ENCODE measurements at places on chromosomes 1 and 21.

- DNase-seq = no peak
Observed at GRCh38 chr1:201295861-201296260, 12.6 kb downstream of the PKP1 start.

DNA sequence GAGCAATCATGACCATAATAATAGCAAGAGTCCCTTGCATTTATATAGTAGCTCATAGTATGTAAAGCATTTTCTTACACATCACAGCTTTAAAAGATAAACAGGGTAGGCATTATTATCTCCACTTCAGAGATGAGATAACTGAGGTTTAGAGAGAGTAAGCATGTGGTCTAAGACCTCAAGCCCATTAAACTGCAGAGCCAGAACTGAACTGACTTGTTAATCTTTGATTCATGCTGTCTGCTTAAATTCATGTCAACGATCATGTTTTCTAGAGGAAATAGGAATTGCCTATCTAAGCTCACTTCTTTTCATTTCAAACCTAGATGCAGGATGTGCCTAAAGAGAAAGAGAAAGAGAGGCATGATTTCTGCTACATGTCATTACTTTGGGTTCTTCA is 524.8 kb downstream of the PTPRC start:
- DNase-seq = no peak

DNA sequence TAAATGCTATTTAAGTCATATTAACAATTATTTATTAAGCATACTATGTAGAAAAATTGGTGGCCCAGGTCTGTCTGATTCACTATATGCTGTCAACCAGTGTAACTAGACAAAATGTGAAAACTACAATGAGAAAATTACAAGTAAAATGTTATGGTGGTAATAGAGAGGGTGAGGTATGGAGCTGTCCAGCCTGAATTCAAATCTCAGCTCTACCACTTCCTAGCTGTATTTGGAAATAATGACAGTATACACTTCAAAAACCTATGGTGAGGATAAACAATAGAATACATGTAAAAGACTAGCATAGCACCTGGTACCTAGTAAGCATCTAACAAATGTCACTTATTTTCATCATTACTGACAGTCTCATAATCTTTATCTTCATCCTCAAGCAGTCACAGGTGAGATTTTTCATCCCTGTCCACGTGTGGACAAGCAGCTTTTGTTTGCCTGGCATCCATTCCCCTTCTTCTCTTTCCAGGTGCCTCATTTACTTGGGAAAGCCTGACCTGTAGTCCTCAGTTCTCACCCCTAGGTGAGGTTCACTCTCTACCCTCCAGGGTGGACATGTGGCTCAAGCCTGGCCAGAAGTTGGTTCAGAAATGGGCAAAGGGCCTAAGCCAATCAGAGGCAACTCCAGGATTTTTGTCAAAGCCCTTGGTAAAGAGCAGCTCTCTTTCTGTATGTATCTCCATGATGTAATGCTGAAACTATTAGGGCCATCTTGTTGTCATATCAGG is 29.5 kb downstream of the EGLN1 start:
- DNase-seq = no peak

- DNase-seq = no peak
Observed at GRCh38 chr21:32666258-32666657, 54.1 kb upstream of the CFAP298 start.

DNA sequence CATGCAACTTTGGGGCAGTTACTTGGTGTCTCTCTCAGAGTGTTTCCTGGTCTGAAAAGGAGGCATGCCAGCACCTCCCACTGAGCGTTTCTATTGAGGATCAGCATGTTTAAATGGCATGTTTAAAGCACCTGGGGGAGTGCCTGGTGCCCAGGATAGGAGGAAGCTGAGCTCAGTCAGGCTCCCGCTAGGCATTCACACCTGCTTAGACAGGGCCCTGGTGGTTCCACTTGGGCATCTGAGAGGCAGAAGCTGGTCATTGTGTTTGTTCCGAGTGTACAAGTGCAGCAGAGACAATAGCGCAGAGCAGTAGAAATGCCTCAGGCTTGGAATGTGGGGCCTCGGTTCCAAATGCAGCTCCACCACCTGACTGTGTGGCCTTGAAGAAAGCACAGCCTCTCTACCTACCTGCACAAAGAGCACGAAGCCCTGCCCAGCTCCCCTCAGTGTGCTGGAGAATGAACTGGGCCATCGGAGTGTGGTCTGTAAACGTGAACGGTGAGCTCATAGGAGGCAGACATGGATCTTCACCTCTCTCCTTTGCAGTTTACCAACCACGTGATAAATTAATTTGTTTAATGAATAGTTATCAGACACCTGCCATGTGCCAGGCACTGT is 20.3 kb upstream of the TMEM222 start:
- peak; percentile 92 for DNase-seq

GRCh38 chr1:11180342-11180744 is 8.8 kb upstream of the ANGPTL7 start:
- no peak for DNase-seq

DNA sequence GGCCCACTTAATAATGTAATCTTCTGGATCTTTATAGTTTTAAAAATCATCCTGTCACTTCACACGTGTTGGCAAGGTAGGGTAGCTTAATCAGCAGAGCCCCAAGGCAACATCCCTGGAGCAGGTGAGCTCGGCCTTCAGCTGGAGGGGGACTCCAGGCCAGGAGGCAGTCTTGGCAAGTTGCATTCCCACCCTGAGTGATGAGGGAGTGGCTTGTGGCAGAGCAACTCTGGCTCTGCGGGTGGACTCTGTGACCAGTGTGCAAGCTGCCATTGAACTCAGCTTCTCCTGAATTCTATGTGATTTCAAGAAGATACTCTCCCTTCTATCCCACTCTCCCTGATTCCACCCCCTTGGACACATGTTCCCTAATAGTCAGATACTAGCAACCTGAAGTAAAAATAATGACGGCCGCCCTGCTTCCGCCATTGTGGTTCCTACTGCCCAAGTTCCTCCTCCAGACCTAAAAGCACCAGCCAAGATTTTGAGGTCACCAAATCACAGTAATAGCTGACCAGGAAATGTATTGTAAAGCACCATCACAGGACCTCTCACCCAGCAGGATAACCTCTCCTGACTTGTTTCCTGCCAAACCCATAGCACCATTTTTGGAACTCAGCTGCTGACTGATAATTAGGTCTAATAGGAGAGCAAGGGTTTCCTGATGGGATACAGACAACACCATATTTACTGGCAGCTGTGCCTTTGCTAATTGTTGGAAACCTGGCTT is 11.5 kb upstream of the LYST start:
- DNase-seq = peak; percentile 55

DNA sequence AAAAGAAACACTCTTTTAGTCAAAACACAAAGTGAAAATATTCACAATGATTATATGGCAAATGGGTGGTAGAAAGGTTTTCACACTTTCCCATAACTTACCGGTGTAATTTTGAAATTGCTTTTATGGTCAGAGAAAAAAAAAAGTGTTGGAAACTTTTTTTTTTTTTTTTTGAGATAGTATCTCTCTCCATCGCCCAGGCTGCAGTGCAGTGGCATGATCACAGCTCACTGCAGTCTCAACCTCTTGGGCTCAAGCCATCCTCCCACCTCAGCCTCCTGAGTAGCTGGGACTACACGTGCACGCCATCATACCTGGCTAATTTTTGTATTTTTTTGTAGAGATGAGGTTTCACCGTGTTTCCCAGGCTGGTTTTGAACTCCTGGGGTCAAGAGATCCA is 3.3 kb downstream of the IFNGR2 start:
- DNase-seq = no peak

GRCh38 chr21:34499116-34499515 is 12.9 kb downstream of the KCNE1 start:
- DNase-seq = no peak

GRCh38 chr1:114061121-114061830 is 82.0 kb downstream of the OLFML3 start:
- no peak for DNase-seq

DNA sequence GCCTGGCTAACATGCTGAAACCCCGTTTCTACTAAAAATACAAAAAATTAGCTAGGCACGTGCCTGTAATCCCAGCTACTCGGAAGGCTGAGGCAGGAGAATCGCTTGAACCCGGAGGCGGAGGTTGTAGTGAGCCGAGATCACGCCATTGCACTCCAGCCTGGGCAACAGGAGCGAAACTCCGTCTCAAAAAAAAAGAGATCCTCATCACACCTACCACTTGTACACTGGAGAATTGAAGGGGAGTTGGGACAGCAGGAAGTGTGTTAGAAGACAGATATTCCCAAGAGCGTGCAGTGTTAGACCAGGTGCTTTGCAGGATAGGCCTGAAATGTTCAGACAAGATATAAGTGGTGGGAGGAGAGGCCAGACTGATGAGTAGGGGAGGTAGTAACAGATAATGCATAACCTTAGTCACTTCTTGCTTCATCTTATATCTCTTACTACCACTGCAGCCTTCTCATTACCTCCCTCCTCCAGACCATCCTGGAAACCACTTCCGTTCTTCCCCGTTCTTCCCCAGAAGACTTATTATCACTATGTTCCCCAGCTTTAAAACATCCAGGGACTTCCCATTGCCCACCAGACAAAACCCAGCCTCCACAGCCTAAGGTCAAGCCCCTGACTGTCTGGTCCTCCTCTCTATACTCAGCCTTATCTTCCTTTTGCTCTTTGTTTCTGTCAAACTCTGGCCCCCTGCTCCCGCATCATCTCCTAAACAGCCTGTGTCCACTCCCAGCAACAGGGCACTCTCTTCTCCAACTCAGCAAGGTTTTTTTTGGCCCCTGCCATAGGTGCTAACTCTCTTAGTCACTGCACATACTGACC is 21.3 kb downstream of the FAM20B start:
- no peak for DNase-seq

DNA sequence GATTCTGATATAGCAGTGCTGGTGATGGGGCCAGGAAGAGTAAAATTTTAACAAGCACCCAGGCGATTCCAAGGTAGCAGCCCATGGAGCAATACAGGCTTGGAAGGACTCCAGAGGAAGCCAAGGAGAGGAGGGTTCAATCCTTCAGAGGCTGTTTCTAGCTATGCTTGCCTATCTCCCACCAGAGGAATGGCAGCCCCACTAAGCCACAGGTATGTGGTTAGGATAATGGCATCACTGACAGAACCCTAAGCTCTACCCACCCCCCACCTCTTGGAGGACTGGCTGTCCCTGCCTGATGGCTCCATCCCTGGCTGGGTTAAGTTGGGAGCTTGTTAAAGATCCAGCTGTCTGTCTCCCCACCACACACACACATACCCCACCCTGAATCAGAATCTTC is 19.3 kb upstream of the PTAFR start:
- DNase-seq = no peak

GRCh38 chr21:38968887-38969543 is 163.3 kb downstream of the ETS2 start:
- DNase-seq = peak; percentile 50

GRCh38 chr21:26732432-26733221 is 112.6 kb downstream of the ADAMTS1 start:
- DNase-seq = no peak

- no peak for DNase-seq
Observed at GRCh38 chr1:96579636-96580035, 141.9 kb upstream of the PTBP2 start.

GRCh38 chr1:20487236-20487590 is 1.2 kb upstream of the CAMK2N1 start:
- DNase-seq = no peak

- peak; percentile 76 for DNase-seq
Observed at GRCh38 chr21:42524341-42525028, 10.8 kb downstream of the SLC37A1 start.

DNA sequence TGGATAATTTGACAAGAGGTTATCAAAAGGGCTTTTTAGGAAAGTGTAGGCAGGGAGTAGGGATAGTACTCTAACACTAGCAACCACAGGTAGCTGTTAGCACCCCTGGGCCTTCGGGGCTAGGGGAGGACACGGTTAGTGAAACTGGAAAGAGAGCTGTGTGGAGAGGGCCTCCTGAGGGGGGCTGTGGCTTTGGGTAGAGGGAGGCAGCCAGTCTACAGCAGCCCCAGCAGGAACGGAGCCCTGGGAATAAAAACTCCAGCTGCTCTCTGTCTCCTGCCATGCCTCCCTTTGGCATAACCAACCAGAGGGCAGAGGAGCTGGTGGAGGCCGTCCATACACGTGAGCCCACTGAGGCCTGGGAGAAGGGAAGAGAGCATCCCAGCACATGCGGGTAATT is 223.2 kb downstream of the FOXD2 start:
- peak; percentile 79 for DNase-seq

GRCh38 chr1:16246961-16247360 is 10.0 kb upstream of the CPLANE2 start:
- DNase-seq = no peak

GRCh38 chr1:89957107-89957506 is 37.8 kb upstream of the ZNF326 start:
- no peak for DNase-seq

GRCh38 chr21:34704119-34704518 is 35.3 kb downstream of the CLIC6 start:
- no peak for DNase-seq

DNA sequence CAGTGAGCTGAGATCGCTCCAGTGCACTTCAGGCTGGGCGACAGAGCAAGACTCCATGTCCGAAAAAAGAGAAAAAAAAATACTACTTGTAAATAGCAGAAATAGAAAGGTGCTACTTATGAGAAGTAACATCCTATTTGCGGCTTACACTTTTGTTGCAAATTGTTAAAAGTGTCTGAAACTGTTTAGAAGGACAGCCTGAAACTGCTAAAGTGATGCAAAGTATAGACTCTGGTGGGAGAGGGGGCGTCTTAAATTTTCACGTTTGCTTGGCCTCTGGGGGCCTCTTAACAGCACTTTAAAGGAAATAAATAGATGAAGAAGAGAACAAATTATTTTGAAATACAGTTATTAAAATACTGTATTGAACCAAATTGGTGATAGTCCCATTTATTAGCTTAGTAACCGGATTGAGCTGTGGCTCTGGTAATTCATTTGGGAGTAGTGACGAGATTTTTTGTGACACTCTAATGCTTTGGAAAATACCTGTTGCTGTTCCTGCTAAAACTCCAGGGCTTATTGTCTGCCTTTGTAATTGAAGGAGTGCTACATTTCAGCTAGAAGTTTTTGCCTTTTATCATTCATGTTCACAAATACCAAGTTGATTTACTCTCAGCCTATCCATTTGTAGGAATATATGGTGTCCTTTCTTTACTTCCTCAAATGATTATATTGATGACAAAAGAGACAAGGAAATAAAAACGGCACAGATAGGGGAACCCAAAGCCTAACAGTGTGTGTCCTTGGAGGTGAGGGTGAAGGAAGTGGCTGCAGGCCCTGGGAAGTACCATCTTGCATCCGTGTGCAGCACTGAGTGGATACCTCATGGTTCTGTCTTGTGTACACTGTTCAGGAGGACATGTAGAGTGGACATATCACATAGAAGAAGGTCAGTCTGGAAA is 6.2 kb downstream of the PKNOX1 start:
- DNase-seq = no peak

Measured in NCI-H2081 (cell line).